Ecto neural progenitor cell (in vitro differentiated cells): ENCODE measurements at places on chromosomes 7 and 10.
A peak's percentile ranks its signal among the peaks of the same experiment; 100 is the strongest.

DNA sequence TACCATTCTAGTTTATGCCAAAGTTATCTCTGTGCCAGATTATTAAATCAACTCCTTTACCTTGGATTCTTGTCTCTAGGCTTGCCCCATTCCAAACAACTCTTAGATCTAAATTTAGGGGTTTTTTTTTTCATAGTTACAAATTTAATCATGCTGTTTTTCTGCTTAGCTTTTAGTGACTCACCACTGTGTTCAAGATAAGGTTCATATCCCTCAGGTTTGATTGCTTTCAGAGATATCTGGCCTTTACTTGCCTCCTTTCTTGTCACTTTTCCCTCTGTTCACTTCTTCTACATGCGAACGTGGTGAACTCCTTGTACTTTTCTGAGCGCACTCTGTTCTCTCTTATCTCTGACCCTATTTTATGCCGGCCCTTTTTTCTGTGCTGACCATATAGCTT, 78.2 kb downstream of the VPS50 start:
- no peak for DNase-seq

DNA sequence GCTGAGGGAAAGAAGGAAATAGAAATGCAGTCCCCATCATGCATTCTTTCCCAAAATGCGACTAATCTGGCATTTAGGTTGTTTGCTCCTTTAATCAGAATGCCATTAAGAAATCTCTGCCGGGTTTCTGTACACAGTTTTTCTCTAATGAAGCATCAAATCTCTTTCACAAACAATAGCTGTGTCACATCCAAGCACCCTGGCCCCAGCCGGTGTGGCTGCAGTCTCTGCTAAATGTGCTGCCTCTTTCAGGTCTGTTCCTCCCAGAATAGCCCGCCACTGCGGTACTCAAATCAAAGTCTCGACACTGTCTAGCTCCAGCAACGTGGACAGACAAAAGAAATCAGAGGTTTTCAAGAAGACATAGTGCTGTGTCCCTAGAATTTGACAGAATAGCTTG, 343.8 kb downstream of the KCNMA1 start:
- DNase-seq = no peak

GRCh38 chr10:70147259-70147625, 742 bp upstream of the TYSND1 start:
- DNase-seq = no peak

DNA sequence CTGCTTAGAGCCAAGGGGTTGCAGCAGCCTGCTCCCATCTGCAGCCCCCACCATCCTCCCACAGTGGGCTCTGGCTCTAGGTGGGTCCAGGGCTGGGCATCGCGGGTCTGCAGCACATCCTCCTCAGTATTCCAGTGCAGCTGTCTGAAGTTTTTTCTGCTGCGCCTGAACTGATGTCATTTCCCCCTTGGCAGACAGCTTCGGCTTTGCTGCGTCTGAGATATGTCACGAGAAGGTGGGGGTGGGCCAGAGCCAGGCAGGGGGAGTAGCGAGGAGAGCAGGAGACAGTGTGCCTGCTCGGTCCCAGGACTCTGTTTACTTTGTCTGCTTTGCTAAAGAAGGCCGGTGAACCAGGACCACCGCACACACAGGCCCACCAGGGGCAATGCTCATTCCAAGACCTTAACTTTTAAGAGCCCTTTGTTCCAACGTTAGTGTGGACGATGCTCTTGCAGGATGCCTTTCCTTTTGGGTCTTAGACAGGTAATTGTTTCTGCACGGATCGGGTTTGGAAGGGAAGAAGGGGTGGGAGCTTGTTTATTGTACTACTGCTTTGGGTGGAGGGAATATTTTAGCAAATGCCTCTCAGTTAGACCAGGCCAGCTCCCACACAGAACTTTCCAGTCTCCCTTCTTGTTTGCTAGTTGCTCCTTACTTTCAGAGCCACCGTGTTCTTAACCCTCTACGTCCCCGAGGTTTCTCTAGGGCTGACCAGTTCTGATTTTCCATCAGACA, 32.4 kb downstream of the WBP1L start:
- DNase-seq = peak; percentile 68

- DNase-seq = no peak
Measured at GRCh38 chr10:4344492-4344994, 481.5 kb upstream of the AKR1E2 start.

DNA sequence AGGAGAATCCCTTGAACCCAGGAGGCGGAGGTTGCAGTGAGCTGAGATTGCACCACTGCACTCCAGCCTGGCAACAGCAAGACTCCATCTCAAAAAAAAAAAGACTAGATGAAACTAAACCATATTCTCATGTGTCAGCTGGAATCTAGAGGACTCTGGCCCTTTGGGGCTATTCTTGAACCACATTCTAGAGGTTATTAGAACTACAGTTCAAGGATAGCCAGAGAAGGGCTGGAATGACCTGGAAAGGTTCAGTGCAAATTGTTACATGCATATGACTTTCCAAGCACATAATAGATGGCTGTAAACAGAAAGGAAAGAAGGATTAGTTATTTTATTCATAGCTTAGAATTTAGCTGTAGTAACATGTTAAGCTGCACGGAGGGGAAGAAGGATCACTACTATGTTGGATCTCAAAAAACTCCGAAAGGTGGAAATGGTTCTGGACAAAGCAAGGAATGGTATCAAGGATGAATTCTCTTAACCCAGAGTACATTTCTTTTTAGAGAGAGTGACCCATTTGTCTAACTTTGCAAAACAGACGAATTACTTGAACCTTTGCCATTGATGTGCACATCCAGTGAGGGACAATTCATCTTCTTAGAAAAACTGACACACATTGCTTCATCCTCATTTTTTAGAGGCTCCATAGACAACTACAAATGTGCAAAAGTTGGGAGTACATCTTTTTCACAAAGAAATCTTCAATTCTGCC, 124.0 kb upstream of the SAMD8 start:
- DNase-seq = no peak

- DNase-seq = no peak
Measured at GRCh38 chr10:61136139-61136538, 192.2 kb upstream of the RHOBTB1 start.

GRCh38 chr10:103465411-103466179, 6.9 kb upstream of the CALHM1 start:
- no peak for DNase-seq

DNA sequence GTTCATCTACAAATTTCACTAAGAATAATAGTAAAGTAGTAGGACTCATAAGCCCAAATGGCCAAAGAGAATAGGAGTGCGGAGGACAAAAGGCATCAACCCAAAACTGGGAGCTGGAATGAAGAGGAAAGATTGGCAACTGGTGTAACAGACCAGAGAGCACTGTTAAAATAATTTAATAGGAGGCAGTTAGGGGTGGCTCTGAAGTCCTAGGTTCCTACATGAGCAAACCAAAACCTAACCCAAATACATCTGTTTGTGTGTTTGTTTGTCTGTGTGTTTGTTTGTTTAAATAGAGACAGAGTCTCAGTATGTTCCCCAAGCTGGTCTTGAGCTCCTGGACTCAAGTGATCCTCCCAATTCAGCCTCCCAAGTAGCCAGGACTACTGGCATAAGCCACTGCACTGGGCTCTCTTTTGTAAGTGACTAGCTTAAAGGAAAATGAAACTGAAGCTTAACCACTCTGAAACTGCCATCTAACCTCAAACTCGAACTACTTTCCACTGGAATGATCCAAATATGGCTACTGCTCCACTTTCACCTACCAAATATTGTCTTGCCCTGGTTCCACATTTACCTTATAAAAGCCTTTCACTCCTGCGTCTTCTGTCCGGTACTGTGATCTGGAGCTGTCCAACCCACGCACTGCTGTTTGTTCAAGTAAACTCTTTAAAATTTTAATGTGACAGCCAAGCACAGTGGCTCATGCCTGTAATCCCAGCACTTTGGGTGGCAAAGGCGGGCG, 94.9 kb downstream of the AKR1D1 start:
- no peak for DNase-seq

DNA sequence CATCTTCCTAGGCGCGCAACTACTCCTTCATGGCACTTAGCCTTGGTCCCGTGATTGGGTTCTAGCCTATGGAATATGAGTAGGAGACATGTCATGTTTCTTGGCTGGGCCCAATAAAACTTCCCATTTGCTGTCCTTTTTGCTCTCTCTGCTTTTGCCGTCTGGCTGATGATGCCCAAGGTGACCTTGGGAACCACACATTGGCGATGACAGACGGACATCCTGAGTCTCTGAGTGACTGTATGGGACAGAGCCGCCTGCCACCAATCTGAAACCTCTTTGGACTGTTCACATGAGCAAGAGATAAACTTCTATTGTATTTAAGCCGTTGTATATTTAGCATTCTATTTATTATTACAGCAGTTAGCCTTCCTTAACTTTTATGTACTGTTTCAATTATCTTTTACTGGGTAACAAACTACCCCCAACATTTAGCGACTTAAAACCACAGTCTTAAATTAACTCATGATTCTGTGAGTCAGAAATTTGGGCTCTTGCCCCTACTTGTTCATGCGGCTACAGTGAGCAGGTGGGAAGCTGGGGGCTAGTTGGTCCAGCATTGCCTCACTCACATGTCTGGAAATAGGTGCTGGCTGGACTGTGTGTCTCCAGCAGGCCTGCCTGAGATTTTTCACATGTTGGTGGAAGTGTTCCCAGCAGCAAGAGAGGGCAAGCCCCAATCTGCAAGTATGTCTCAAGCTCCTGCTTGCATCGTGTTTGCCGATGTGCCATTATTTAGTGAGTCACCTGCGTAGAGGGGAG, 71.7 kb downstream of the NOD1 start:
- no peak for DNase-seq

DNA sequence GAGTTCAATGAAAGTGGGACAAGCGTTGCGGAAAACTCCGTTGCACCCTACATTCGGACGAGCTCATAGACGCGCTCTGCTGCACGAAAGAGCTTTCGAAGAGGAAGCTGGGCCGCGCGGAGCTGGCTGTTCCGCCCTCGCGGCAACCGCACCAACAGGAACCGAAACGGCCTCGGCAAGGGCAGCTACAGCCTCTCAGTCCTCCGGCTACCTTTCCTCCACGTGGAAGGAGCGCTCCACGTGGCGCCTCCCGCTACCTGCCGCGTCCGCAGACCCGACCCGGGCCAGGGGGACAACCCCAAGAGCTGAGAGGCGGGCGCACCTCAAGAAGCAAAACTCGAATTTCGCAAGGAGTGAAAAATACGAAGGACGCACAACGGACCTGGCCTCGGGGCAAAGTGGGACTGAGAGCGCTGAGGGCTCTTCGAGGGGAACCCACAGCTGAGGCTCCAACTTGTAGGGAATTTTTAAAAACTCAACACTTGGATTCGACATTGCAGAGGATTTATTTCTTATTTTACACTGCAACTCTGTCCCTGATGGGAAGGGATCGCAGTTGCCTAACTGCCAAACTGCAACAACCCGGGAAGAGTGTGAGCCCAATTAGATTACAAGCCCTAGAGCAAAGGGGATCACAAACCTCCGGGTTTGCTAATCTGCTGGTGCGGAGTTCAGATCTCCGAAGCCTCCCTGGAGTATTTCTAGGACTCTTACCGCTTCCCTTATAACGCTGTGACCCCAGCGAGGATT, 1.4 kb downstream of the HPSE2 start:
- peak; percentile 67 for DNase-seq

DNA sequence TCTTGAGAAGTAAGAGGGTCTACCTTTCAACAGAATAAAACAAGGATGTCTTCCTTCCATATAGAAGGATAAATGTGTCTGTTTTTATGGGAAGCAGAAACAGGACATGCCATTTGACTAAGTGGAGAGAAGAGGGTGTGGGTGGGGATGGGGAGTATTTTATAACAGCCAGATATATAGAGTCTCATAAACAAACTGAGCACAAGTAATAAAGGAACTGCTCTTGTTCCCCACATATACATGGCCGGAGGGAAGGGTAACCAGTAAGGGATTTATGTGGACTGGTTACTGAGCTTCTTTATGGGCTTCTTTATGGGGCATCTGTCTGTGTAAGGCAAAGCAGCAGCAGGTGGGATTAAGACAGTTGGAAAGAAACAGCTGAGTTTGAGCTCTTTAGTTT, 558.1 kb downstream of the REEP3 start:
- no peak for DNase-seq
